ENCODE measurements at places on chromosomes 2 and 18.

GRCh38 chr2:217801115-217801531, 201.7 kb downstream of the TNS1 start:
- no peak for DNase-seq

DNA sequence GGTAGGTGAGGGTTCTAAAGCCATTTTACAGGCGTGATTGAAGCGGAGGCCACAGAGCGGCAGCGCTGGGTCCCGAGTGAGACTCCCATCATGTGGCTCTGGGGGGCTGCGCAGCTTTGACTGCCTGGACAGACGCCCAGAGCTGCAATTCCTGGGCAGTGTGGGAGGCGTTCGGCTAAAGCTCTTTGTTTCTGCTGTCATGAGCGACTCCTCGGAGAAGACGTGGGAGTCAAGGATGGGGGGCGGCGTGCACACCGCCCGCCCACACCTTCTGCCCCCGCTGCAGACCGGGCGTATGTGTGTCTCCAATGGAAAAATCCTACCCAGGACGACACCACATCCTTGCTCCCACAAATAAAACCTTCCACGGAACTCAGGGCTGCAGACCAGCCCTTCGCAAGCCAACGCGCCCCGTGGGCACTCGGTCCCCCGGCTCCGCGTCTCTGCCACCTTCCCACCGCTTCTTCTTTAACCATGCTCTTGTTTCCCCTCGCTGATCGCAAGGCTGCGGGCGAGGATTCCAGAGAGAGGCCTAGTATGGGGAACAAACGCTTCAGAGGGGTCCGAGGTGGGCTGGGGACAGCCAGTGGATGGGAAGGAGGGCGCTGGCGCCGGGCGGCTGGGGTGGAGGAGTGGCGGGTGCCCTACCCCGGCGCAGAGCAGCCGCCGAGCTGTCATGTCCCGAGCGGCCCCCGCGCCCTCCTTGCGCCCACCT, 680 bp upstream of the LBH start:
- no peak for DNase-seq

- DNase-seq = no peak
These were observed 657.2 kb downstream of the ERBB4 start for GRCh38 chr2:211881449-211881848.

GRCh38 chr2:164705412-164706167, 84.3 kb upstream of the GRB14 start:
- no peak for DNase-seq

DNA sequence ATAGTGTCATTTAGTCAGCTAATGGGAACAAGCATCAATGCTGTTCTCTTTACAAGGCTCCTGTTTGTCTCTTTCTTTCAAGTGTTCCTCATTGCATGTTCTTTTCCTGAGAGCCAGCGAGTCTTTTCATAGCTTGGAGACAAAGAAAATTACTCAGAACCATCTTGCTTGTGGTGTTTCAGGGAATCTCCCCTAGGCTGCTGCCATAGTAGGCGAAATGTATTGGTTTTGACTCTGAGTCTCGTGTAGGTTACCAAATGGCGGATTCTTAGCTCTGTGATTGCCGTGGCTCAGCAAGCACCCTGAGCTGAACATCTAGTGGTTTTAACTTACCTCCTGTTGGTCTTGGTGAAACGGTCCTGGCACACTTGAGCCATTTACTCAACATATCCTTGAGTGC, 68.7 kb downstream of the RHBDD1 start:
- no peak for DNase-seq

DNA sequence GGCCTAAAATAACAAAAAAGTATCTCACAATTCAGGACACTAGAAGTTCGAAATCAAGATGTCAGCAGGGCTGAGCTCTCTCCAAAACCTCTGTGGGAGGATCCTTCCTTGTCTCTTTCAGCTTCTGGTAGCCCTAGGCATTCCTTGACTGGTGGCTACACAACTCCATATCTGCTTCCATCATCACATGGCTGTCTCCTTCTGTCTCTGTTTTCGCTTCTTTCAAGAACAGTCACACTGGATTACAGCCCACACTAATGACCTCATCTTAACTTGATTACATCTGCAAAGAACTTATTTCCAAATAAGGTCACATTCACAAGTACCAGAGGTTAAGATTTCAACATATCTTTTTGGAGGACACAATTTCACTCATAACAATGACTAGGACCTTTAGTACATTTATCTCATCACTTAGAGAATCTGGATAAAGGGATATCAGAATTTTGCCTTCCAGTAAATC, 275.2 kb downstream of the IRS1 start:
- no peak for DNase-seq

- no peak for DNase-seq
These were observed 198.3 kb upstream of the CNTNAP5 start for GRCh38 chr2:123826729-123827271.

DNA sequence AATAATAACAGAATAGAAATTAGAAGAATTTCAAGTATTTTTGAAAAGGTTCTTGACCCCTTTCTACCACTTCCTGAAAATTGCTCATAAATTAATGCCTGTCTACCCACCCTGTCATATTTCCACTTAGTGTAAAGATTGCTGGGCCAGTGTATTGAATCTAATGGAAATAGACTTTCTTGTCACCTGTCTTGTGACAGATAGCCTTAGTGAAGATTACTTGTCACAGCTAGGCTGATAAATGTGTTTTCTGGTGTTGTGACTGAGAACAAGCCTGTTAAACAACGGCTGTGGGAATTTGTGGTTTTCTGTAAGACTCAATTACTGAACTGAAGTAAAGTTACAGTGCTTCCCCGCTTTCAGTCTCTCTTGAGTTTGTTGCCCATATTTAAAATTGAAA, 37.0 kb downstream of the PIK3C3 start:
- no peak for DNase-seq

- DNase-seq = no peak
These were observed 20.0 kb upstream of the RNF149 start for GRCh38 chr2:101328474-101329007.

- DNase-seq = no peak
These were observed 576 bp downstream of the NYAP2 start for GRCh38 chr2:225400060-225400511.

- no peak for DNase-seq
These were observed 3.3 kb downstream of the RMDN2 start for GRCh38 chr2:37928377-37928776.

- DNase-seq = no peak
These were observed 40.6 kb downstream of the FASTKD2 start for GRCh38 chr2:206805887-206806607.

DNA sequence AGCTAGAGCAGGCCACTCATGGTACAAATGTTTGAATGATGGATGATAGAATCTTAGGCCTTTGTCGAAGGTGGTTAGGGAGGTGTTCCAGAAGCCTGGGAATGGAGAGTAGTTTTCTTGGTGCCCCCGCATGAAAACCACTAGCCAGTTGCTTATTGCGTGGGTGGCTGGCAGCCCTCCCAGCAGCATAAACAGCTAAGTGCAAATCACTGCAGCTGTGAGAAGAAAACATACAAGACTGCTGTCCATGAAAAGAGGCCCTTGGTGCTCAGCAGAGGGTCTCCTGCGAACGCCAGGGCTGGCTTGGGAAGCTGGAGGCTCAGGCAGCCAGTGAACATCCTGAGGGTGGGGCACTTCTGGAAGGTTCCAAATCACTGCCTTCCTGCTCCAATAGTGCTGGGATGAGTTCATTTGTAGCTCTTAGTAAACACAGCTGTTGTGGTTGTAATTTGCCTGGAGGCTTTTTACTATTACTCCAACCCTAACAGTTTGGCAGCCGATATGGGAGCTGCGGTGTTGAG, 118.8 kb downstream of the MGAT5 start:
- DNase-seq = no peak

GRCh38 chr2:121735518-121736074, 1.1 kb downstream of the NIFK start:
- DNase-seq = no peak

GRCh38 chr18:43515481-43515880, 238.2 kb upstream of the SYT4 start:
- DNase-seq = no peak

GRCh38 chr2:46535360-46535759, 56.0 kb downstream of the TMEM247 start:
- DNase-seq = no peak

- no peak for DNase-seq
These were observed 64.6 kb upstream of the TANC1 start for GRCh38 chr2:158903711-158904405.

DNA sequence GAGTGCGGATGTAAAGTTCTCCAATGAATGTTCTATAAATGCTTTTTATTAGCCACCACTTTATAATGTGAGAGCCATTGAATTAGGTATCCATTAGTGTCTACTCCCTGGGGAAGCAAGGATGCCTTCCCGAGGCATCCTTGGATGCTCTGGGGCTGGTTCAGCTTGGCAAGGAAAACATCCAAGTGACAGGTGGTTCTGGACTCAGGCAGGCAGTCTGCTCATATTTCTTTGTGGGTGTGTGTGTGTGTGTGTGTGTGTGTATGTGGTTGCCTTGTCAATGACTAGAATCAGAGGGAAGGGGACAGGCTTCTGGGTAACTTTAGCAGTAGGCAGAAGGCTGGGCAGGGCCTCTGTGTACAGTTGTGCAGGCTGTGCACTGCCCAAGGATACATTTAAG, 149.2 kb downstream of the TSN start:
- no peak for DNase-seq

- DNase-seq = no peak
These were observed 63.7 kb upstream of the MMADHC start for GRCh38 chr2:149651229-149651628.

DNA sequence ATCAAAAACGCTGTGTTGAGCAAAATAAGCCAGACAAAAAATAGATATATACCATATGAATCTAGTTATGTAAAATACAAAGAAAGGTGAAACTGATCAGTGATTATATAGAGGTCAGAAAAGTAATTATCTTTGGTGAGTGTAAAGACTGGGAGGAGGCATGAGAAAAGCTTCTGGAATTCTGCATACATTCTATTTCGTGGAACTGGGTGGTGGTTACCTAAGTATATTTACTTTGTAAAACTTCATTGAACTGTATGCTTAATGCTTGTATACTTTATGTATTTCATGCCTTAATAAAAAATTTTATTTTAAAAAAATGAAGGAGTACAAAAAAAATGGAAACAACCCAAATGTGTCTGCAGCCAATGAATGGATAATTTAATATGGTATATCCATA, 153.1 kb upstream of the ALPP start:
- no peak for DNase-seq

DNA sequence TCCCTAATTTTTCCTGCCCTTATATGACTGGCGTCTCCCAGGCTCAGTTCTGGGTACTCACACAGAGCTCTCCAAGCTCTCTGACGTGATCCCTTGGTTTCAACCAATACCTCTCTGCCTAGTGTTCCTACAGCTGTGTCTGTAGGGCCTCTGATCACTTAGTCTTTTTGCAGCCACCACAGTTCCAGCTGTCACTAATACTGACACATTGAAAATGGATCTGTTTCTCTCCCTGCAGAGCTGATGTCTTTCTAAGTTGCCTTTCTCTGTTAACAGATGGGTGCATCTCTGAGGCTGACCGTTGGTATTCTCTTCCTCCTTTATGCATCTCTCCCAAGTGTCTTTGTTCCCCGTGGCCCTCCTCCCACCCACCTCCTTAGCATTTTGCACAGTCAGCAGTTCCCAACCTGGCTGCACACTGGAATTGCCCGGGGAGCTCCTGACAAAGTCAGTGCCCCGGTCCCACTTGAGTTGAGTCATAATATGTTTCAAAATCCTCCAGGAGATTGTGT, 62.5 kb downstream of the CERS6 start:
- DNase-seq = no peak

GRCh38 chr2:25617948-25618646, 55.3 kb downstream of the DTNB start:
- no peak for DNase-seq

GRCh38 chr2:185316383-185316782, 422.2 kb upstream of the FSIP2 start:
- no peak for DNase-seq

- no peak for DNase-seq
These were observed 13.7 kb upstream of the LRRFIP1 start for GRCh38 chr2:237613679-237614078.

DNA sequence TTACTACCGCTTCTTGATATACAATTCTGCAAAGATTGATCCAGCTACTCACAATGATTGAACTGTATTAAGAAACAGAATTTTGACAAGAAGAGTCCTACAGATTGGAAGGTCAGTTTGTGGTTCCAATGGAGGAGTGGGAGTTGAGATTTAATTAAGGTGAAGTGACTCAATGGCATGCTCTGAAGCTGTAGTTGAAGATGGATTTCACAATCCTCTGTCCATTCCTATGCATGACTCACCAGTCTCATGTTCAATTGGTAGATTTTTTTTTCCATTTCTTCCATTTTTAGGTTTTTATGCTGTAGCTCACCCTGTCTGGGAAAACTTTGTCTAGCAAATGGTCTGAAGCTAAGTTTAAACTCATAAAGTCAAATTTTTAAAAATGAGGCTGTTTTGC, 83.3 kb downstream of the DPP4 start:
- no peak for DNase-seq

DNA sequence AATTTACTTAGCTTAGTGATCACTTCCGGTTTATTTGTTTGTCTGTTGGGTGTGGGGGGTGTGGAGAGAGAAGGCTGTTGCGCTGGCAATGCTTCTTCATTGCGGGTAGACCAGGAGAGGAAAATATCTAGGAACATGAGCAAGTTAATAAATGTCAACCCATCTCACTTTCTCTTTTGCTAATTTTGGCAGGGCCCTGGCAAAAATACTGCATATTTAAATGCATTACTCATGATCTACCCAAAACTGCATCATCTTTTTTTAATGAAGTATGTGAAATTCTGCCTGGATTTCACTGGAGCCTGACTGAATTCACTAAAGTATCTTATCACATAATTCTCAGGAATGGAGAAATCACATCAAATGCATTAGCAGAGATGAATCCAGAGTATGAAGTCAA, 1131.0 kb upstream of the NXPH2 start:
- DNase-seq = no peak

- no peak for DNase-seq
These were observed 3.1 kb downstream of the NRXN1 start for GRCh38 chr2:51028829-51029228.

DNA sequence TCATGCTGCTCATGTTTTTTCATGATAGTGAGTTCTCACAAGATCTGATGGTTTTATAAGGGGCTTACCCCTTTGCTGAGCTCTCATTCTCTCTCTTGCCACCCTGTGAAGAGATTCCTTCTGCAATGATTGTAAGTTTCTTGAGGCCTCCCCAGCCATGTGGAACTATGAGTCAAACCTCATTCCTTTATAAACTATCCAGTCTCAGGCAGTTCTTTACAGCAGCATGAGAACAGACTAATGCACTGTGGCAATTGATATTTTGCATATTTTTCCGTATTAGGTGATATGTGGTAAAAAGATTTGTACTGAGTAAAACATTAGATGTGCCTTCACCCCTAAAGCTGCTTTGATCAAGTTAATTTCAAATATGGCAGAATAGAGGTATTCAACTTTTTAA, 48.8 kb downstream of the RAB27B start:
- DNase-seq = no peak

Measured in stimulated activated CD4-positive, alpha-beta T cell treated with anti-CD3 and anti-CD28 coated beads, Interleukin-1b, Interleukin-23, amount 100 ng/mL, for 1 hour (primary cell).